Mammary epithelial cell (primary cell): ENCODE measurements at places on chromosomes 3 and 15. TPM values are rescaled to one million over a fixed set of nuclear protein-coding genes. Genes with fewer than 3 reads are reported as not detected.
A peak's percentile ranks its signal among the peaks of the same experiment; 100 is the strongest.

DNA sequence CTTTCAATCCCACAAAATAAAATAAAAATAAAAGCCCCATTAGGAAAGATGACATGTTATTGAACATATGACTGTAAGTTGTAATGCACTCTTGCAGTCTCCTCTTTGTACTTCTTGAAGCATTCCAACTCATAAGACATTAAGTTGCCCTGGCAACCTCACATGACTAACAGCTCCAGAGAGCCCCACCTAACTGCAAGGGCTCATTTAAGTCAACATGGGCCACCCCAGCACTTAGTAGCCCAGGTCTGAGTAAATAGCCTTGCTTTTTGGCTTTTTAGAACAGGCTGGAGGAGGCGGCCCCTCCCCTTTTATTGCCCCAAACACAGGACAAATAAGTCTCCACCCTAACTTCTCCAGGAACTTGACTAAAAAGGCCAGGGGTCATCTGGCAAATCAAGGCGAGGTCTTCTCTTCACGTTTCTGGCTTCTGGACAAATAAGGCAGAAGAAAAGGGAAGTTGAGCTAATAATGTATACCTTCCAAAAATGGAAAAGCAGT lies 135.1 kb downstream of the TMCO5A start:
- peak; percentile 82 for DNase-seq

DNA sequence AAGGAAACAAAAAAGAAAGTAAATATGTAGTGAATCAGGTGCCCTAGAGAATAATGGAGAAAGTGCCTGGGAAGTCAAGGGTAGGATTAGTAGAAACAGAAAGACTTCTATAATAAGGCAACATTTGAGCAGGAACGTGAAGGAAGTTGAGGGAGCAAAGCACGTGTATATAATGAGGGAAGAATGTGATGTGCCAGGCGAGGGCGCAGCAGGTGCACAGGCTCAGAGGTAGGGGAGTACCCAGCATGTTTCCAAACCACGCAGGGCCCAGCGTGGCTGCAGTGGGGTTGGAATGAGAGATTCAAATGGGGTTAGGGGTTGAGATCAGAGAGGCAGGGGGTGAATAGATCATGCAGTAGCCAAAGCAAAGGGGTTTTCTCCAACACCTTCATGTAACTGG lies 91.9 kb upstream of the VGLL4 start:
- no peak for DNase-seq

Gene ALS2CL
- total RNA-seq, result 144 and 231 TPM in 2 replicates

Gene CFAP91
- 0.17 TPM for total RNA-seq
